A172 (cell line): ENCODE measurements at places on chromosomes 7 and 10. TPM values are rescaled to one million over a fixed set of nuclear protein-coding genes. Genes with fewer than 3 reads are reported as not detected.

The CRYGN gene
- total RNA-seq, result 1.2 TPM in 1 of 2 replicates, not detected in the other

The OGDH gene
- total RNA-seq, result 84.1 and 84.9 TPM in 2 replicates

The PON1 gene
- total RNA-seq, result not detected in 2 replicates

The TFAM gene
- 58.8 and 65.6 TPM in 2 replicates for total RNA-seq

The OPN1SW gene
- total RNA-seq, result not detected in 2 replicates

The NPC1L1 gene
- not detected in 2 replicates for total RNA-seq
